Thoracic aorta (tissue), 2 donors: ENCODE measurements at places on chromosomes 5 and 9. TPM values are rescaled to one million over a fixed set of nuclear protein-coding genes. Genes with fewer than 3 reads are reported as not detected.

GRCh38 chr5:175707751-175708375, 50.0 kb downstream of the HRH2 start:
- no peak for DNase-seq

DNA sequence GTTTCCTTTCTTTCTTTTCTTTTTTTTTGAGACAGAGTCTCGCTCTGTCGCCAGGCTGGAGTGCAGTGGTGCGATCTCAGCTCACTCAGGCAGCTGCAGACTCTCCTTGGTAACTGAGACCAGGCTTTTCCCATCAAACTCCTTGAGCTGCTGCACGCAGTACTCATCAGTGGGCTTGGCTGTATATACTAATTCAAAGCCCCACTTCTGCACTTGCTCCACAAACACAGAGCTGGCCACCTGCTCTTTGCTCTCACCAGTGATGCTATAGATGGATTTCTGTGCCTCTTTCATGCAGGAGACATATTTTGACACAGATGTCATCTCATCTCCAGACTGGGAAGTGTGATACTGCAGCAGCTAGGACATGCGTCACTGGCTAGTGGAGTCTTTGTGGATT, 252.7 kb downstream of the AP3B1 start:
- no peak for DNase-seq

DNA sequence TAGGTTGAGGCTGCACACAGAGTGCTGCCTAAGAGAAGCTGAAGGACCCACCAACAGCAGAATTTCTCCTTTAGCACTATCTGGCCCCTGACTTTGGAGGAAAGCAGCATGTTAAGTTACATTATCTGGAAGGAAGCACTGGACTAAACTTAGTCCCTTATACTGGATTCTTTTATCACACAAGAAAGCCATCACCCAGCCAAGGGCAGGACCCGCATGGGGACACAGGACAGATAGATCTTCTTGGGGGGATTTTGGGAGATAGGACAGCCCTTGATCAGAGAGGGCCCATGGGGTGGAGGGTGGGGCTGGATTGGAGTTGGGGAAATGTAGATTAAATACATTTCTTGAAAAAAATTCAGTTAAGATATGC, 14.4 kb downstream of the ANKRD33B start:
- no peak for DNase-seq

DNA sequence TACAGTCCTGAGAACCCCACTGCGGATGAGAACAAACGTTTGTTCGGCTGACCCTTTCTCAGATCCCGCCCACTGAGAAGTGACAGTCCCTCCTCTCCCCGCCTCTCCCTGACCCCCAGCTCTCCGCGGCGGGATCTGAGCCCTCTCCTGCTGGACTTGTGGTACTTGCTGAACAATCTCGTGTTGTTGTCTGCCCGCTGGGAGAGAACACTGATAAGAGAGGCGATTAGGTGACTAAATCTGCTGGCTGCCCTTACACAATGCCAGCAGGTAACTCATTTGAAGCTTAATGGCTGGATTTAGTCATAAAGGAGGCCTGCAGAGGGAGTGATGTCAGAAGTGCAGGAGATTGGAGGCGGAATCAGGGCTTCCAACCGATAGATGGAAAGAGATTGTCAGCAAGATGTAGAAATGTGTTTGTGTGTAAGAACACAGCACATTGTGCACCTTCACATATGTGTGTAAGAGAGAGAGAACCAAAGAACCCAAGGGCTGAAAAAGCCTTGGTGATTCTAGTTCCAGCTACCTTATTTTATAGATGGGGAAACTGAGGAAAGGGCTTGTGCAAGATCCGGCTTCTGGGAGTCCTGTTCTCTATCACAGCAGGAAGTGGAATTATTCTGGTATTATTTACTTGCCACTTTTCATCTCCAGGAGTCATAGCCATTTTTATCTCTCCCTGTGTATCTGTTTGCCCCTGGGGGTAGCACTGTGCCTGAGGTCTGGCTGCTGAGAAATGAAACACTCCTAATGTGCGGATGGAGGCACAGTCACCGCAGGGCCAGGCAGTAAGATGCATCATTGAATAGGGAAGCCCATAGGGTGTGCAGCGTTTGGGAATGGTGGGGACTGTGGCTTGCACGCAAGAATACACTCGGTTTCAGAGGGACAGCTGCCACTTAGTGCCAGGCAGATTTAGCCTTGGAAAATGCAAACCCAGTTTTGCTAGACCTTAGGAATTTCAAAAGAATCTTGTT, 203.7 kb upstream of the MSX2 start:
- no peak for DNase-seq

- no peak for DNase-seq
Observed at GRCh38 chr5:158953929-158954534, 145.7 kb downstream of the EBF1 start.

GRCh38 chr5:129496421-129496820, 36.3 kb downstream of the ADAMTS19 start:
- DNase-seq = no peak

DNA sequence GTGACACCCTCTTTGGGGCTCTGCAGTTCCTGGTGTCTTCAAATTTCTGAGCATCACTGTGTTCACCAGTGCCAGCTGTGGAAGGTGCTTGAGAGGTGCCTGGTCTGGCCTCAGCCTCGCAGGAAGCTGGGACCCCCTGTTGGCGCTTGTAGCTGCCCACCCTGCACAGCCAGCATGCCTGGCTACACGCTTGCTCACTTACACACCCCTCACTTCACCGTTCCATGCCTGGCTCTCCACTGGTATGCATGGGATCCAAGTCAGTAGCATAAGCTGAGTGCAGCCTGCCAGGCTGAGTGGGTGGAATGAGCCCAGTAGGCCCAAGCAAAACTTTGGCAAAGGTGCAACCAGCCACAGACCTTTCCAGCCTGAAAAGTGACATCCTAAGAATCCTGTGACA, 801.4 kb upstream of the PTPRD start:
- no peak for DNase-seq

DNA sequence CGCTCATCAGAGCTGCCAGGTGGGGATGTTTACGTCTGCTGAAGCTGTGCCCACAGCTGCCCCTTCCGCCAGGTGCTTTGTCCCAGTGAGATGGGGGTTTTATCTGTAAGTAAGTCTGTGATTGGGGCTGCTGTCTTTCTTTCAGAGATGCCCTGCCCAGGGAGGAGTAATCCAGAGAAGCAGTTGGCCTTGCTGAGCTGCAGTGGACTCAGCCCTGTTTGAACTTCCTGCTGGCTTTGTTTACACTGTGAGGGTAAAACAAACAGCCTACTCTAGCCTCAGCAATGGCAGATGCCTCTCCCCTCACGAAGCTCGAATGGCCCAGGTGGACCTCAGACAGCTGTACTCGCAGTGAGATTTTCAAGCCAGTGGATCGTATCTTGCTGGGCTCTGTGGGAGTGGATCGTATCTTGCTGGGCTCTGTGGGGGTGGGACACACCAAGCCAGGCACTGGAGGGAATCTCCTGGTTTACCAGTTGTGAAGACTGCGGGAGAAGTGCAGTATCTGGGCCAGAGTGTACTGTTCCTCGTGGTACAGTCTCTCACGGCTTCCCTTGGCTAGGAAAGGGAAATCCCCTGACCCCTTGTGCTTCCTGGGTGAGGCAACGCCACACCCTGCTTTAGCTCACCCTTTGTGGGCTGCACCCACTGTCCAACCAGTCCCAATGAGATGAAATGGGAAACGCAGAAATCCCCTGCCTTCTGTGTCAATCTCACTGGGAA, 530.1 kb upstream of the DMAC1 start:
- no peak for DNase-seq

GRCh38 chr9:109737295-109737694, 42.7 kb upstream of the PALM2AKAP2 start:
- DNase-seq = no peak

DNA sequence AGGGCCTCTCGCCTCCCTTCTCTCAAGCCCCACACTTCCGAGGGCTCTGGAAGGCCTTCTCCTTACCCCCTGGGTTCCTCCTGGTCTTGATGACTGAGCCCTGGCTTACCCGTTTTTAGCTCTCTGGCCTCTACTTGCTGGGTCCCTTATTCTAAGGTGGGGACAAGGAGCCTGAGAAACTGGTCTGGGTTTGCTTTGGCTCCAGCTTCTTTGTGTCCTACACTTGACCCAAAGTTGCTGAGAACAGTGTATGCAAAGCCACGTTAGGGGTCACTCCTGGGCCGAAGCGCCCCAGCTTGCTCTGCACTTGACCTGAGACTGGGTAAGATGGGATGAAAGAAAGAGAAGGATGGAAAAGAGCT, 788 bp downstream of the ZNF346 start:
- DNase-seq = no peak

DNA sequence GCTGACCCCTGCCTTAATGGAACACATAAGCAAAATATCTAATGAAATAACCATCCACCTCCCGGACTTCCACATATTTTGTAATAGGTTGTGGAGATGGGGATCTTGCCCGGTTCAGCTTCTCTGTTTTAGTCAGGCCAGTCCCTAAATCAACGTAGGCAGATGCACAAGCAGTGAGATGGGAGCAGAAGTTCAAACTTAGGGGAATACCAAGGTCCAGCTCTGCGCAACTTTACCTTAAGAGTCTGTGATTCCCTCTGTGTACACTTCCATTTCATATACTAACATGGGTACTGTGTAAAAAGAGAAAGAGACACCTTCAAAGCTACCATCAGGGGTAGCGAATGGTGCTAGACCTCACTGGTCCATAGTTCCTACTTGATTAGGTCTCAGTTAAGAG, 110.9 kb downstream of the NTRK2 start:
- DNase-seq = no peak

- no peak for DNase-seq
Observed at GRCh38 chr5:34005211-34005610, 2.6 kb downstream of the AMACR start.

- no peak for DNase-seq
Observed at GRCh38 chr5:84202136-84202535, 182.5 kb downstream of the EDIL3 start.

GRCh38 chr5:137566780-137567179, 67.7 kb upstream of the SPOCK1 start:
- no peak for DNase-seq

DNA sequence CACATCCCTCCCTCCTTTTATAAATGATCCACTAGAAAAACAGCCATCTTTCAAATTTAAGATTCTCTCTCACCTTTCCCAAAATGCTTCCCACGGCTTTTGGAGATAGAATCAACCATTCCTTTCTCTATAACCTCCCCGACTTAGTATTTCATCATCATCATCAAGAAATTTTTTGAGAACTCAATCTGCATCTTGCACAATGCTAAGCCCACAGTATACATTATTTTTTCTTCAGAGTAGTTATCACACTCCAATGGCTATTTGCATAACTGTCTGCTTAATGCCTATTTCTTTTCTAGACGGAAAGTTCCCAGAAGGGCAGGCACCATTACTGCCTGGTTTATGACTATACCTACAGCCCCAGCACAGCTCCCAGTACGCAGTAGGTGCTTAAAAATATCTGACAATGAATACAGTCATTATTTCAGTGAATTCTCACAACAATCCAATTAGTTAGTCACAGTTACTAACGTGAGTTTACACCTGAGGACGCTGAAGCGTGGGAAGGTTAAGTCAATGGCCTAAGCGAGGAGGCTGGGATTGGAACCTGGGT, 212.7 kb downstream of the TTLL11 start:
- no peak for DNase-seq

DNA sequence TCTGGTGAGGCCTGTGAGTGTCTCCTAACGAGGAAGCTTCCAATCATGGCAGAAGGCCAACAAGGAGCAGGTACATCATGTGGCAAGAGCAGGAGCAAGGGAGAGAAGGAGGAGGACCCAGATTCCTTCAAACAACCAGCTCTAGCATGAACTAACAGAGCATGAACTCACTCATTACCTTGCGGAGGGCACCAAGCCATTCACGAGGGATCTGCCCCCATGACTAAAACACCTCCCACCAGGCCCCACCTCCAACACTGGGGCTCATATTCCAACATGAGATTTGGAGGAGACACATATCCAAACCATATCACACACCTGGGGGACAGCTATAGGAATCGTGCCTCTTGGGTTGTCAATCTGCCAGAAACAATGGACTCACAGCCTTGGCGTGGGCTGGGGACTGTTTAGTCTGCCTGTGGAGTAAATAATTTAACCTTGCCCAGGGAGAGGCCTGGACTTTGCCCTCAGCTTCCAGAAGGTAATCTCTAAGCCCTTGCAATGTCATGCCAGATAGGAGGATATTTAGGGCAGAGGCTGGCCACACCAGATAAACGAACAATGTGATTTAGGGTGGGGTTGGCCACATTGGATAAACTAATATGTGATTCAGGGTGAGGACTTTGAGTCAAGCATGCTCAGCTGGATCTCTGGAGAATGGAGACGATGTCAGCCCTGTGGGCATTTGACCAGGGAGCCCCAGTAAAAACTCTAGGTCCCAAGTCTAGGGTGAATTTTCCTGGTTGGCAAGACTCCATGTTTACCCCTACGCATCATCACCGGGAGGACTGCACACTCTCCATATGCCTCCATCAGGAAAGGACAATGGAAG, 13.6 kb upstream of the VDAC1 start:
- DNase-seq = no peak

DNA sequence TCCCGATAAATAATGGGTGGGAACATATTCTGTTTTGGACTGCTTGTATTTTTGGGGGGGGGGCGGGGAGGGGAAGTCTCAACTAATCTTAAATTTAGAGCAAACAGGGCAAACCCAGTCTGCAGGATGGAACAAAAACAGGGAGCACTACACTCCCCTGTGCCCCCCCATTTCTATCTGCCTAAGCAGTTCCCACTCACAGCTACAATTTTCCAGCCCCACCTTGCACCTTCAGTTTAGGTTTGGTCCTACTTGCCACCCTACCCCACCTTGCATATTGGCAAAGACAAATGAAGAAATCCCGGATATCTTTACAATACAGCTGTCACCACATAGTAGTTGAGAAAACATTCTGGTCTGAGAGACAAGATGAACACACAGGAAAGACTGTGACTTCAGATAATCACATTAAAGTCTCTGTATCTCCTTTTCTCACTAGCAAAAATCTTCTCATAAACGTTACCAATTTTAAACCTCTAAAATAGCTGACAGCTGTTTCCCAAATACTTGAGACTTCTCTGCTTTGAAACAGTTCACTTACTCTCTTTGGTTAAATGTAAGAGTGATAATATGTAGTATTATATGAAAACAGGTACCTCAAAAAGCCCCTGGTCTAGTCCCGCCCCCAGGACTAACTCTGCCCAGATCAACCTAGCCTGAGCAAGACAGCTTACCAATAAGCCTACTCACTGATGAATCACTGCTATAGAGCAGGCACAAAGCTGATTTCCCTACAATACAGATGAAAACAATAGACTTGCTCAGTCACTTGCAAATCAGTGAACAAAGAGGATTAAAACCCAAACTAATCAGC, 5.2 kb upstream of the RAPGEF6 start:
- no peak for DNase-seq

GRCh38 chr5:135244620-135245021, 154.4 kb downstream of the MACROH2A1 start:
- no peak for DNase-seq

TBCA gene
- total RNA-seq = 70.0 TPM

ZNF658 gene
- total RNA-seq = 4.0 TPM

FABP6 gene
- not detected for total RNA-seq

ARID3C gene
- total RNA-seq = not detected

DOCK8 gene
- total RNA-seq = 18.7 TPM

CORO2A gene
- 3.1 TPM for total RNA-seq

FBP2 gene
- total RNA-seq = not detected
